ENCODE measurements at places on chromosomes 16 and 17.

- DNase-seq, result no peak
These were observed 98.5 kb upstream of the RPRML start for GRCh38 chr17:47077576-47077975.

DNA sequence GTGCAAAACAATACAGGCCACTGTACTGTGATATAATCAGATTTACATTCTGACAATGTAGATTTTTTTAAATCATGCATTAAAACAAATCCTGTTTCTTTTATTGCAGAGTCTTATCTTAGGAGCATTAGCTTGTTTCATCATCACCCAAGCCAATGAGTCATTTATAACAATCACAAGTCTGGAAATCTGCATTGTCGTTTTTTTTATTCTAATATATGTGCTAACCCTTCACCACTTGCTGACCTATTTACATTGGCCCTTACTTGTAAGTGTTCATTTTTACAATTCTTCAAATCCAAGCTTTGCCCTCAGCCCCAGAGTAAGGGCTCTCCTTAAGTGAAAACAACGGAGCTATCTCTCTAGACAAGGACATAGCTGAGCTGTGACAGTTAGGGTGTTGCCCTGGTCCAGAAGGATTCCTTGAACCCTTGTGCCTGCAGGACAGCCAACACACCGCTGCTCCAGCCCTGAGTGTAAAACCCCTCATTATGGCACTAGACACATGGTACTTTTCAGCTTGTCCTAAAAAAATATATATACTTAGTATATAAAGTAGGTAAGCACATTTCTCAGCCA, 3.7 kb downstream of the CMTM1 start:
- DNase-seq, result no peak

DNA sequence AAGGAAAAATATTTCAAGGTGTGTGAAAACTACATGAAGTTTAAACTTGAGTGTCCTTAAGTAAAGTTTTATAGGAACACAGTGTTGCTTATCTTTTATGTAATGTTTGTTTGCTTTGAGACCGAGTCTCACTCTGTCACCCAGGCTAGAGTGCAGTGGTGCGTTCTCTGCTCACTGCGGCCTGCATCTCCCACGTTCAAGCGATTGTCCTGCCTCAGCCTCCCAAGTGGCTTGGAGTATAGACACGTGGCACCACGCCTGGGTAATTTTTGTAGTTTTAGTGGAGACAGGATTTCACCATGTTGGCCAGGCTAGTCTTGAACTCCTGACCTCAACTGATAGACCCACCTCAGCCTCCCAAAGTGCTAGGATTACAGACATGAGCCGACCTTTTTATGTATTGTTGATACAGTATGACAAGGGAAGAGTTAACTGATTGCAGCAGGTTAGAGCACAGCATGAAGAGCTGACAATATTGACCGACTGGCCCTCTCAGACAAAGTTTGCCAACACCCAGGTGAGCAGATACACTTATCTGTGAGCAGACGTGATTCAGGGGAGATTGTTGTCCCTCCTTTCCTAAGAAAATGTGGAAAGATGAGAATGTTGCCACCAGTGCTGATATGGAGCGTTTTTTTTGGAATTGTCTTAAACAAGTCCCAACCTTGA, 373.7 kb downstream of the WWOX start:
- no peak for DNase-seq

GRCh38 chr17:74521701-74522201, 9.5 kb downstream of the CD300LB start:
- DNase-seq, result no peak

GRCh38 chr17:40317345-40317873, 8.4 kb downstream of the RARA start:
- no peak for DNase-seq

GRCh38 chr16:1923299-1924034, 5.3 kb upstream of the HS3ST6 start:
- DNase-seq, result no peak

DNA sequence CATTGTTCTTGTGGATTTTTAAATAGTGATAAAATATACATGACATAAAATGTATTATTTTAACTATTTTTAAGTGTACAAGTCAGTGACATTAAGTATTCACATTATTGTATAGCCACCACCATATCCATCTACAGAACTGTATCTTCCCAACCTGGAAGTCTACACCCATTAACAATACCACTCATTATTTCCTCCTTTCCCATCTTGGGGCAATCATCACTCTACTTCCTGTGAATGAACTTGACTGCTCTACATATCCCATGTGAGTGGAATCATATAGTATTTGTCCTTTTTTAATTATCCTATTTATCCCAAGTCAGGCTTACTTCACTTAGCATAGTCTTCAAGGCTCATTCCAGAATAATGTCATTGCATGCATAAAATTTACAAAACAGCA, 40.7 kb upstream of the MMP2 start:
- no peak for DNase-seq

- DNase-seq, result no peak
These were observed 32.5 kb upstream of the DHRS7B start for GRCh38 chr17:21094298-21094704.

DNA sequence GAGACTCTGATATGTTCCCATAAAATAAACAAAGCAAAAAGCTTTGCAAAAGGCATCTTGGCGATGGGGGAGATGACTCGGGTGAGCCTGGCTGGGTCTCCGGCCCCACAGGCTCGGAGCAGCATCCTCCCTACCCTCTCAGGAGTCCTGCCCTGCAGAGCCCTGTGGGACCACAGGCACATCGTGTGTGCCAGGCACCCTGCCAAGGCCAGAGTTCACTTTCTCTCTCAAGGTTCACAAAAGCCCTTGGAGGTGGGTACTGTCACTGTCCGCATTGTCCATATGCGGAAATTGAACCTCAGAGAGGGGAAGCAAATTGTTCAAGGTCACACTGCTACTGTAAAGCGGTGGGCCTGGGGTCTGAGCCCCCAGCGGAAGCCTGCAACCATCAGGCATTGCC, 48.5 kb downstream of the CRISPLD2 start:
- DNase-seq, result no peak

GRCh38 chr16:10485698-10486382, 94.6 kb downstream of the EMP2 start:
- no peak for DNase-seq

DNA sequence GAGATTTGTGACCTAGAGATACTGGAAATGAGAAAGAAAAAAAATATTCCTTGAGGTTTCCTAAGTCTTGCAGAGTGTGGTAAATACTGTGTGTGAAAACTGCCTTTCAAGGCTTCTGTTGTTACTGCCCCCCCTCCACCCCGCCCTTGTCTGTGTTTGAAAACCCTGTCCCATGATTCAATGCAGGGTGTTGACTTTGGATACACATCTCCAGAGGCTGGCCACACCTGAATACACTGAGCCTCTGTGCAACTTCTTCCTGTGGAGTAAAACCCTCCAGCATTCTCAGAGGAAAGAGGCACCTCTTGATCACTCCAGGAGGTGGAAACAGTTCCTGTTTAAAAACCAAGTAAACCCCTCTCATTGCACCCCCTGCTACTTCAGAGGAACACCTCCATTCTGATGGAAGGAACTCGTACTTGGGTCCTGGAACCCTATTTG, 123.0 kb upstream of the CACNG5 start:
- no peak for DNase-seq

- DNase-seq, result no peak
These were observed 6.9 kb downstream of the CREBBP start for GRCh38 chr16:3873482-3874173.

DNA sequence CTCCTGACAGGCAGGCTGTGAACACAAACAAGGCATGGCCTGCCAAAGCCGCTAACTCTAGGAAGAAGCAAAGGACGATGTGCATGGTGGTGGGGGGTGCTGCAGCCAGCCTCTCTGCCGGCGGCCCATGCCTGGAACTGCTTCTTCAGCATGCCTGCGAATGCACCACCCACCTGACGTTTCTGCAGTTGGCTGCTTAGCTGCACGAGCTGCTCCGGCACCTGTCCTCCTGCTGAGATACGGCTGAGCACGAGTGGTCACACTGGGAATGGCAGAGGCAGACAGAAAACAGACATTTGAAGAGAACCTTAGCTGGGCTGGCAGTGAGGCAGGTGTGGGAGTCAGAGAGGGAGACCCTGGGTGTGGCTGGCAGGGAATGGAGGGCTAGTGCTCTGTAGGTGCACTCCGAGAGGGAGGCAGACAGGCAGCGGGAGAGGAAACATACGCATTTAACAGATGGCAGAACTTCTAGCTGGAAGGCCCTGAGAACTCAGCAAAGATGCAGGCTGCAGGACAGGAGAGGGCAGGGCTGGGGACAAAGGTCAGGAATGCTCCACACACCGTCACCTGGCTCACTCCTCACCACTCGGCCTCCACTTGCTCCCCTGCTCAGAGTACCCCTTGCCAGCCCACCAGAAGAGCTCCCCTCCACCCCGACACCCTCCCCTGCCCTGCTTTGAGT, 5.2 kb downstream of the FLCN start:
- no peak for DNase-seq

GRCh38 chr17:77535892-77536291, 395.1 kb downstream of the SEC14L1 start:
- DNase-seq, result no peak

DNA sequence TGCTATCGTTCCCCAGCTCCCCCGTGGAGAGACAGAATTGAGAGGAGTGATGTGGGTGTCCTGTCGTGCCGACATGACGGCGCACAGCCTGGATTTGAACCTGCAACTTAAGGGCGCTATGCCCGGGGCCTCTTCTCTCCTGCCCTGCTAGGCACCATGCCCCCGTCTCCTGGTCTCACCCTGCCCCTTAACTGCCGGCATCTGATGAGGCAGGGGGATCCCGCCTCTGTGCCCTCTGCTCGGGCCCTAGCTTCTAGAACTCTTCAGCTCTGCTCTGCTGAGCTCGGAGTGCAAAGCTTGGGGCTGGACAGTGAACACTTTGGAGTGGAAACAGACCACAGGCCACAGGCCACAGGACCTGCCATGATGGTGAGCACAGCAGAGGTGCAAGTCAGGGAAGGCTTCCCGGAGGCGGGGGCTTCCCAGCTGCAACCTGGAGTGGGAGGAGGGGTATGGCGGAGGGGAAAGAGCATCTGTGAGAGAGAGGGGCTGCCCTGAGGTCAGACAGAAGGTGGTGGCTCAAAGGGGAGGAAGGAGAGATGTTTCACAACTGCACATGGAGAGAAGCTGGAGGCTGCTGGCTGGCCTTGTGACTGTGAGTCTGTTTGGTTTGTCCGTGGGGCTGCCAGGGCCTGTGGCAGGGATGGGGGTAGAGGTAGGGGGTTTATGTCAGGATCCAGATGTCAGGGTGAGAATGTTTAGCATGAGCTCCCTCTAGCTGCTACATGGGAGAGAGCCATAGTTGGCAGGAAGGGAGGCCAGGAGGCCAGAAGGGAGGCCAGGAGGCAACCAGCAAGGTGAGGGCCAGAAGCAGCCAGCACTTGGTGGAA, 107.8 kb downstream of the CRLF3 start:
- no peak for DNase-seq

DNA sequence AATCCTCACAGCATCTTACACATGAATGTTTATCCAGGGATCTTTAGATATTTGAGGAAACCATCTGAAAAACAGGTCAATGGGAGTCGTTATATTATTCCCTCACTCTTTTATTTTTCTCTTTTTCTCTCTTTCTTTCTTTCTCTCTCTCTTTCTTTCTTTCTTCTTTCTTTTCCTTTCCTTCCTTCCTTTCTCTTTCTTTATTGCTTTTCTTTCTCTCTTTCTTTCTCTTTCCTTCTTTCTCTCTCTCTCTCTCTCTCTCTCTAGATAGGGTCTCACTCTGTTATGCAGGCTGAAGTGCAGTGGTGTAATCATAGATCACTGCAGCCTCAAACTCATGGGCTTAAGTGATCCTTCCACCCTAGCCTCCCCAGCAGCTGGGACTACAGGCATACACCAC, 20.3 kb upstream of the OR4D1 start:
- DNase-seq, result no peak

DNA sequence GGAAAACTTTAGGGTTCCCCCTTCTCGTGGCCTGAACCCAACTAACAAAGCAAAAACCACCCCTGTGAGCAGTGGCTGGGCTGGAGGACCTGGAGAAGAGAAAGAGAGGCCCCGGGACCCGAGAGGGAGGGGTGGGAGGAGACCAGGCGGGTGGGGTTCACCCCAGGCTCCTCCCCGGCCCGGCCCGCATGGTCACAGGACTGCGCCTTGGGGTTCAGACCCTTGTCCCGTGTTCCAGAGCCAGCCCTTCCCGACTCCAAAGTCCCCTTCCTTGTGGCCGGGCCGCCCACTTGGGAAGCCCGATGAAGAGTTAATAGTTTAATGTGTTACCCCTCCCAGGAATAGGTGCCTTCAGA, 852 bp downstream of the MARVELD3 start:
- DNase-seq, result no peak

DNA sequence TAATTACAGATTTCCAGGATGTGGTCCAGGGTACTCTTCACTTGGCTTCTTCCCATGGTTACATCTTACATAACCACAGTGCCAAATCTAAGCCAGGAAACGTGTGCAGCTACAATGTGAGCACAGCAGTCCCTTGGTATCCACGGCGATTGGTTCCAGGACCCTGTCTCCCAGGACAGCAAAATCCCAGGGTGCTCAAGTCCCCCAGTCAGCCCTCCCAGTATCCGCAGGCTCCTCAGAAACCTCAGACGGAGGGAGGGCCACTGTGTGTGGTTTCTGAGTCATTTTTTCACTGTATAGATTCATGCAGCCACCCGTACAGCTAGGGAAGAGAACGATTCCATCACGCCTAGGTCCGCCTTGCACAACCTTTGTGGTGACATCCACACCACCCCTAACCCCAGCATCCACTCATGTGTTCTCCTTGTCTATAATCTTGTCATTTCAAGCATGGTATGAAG, 11.1 kb upstream of the ATP2C2 start:
- DNase-seq, result no peak

DNA sequence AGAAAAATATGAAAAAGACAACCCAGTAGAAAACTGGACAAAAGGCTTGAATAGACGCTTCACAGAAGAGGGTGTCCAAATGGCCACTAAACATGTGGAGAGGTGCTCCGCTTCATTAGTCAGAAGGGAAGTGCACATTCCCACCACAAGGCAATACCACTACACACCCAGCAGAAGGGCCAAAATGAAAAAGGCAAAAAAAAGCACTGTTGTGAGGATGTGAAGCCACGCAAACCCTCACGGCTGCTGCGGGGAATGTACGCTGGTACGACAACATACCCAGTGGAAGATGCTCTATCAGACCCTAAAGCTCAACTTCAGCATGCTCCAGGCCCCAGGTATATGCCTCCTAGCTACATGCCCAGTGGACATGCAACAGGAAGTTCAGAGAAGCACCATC, 17.0 kb downstream of the PIK3R5 start:
- DNase-seq, result no peak

- DNase-seq, result no peak
These were observed 350.0 kb upstream of the ERCC4 start for GRCh38 chr16:13569986-13570385.

- no peak for DNase-seq
These were observed 23.7 kb upstream of the RCVRN start for GRCh38 chr17:9928601-9929333.

GRCh38 chr16:11276896-11277593, 765 bp upstream of the PRM2 start:
- no peak for DNase-seq

DNA sequence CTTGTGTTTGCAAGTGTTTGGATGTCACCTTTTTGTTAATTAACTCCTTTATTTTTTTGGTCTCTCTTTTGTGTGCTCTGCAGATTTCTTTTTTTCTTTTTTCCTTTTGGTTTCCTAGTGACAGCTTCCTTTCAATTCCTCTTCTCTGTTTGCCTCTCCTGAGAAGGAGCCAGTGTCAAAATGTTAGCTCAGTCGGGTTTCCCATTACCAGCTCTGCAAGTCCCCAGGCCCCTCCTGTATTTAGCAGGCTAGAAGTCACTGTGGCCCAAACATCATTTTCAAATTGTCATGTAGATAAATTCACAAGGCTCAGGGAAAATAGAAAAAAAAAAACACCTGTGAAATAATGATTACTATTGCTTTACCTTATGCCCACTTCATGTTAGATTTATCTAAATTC, 1621.6 kb downstream of the CDH8 start:
- DNase-seq, result no peak

- DNase-seq, result no peak
These were observed 96.8 kb downstream of the MAP2K6 start for GRCh38 chr17:69511250-69511649.
